Dorsolateral prefrontal cortex (tissue), 122 donors: ENCODE measurements at places on chromosomes 12 and 14.

DNA sequence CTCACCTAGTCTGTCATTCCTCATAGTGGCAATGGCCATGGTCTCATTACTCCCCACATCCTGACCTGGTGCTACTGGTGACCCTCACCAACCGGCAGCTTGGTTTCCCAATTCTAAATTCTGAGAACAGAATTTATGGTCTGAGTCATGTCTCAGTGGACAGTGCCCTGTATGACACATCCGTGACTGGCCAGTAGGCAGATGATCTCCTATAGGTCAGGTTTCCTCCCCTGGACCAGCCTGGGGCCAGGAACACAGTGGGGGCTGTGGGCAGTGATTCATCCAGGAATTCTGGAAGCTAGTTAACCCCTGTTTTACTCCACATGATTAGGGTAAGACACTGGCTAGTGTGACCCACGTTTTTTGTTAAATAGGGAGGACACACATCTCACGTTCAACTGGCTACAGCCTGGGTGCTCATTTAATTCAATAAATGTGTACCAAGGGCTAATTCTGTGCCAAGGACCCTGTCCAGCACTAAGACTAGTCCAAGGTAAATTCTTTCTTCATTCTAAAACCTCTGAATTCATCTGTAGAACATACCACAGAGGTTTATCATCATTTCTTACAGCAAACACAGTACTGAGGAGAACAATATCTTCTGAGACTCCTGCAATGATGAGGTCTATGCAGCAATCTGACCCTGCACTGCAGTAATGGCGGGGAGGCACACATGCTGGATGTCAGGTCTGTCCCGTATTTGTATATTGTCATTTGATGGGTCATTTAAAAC lies 249.6 kb upstream of the TBX3 start:
- DNase-seq: no peak

DNA sequence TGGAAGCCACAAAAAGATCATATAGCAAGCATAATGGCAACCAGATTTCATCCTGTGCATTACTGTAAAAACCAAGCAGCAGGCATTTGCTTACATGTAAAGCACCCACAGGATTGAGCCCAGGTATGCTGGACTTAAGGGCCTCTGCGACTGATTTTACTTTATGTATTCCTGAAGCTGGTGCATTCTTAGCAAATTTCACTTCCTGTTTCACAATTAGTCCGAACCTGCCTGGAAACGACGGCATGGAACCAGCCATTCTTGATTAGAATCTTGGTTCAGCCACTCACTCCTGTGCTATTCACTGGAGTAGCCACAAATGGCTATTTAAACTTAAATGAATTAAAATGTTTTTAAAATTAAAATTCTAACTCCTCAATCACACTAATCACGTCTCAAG lies 239.2 kb downstream of the NUAK1 start:
- DNase-seq: no peak

DNA sequence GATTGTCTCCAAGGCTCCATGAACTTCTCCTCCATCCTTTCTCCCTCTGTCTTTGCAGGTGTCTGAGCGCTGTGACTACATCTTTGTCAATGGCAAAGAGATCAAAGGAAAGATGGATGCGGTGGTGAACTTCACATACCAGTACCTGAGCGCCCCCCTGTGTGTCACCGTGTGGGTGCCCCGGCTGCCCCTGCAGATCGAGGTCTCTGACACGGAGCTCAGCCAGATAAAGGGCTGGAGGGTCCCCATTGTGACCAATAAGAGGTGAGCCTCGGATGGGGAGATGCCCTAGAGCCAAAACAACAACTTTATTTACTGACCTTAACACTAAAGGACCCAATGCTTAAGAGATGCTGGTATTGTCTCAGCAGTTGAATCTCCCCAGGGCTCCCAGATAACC lies 130.0 kb downstream of the SLC15A4 start:
- DNase-seq: no peak

DNA sequence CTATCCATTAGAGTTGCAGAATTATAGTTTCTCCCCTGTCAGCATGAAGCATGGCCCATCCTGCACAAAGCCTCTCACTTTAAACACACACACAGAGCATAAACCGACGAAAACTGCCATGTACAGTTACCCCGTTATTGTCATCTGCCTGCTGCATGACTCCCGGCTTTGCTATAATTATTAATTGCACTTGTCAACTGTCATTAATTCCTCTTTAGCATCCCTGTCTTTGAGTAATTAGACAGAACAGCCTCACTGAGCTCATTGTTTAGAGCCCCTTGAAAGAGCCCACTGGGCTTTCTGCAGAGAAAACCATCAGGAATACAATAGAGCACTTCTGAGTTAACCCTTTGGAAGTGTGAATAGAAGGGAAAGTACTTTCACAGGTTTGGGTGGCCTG lies 307.2 kb upstream of the SOX5 start:
- DNase-seq: no peak

DNA sequence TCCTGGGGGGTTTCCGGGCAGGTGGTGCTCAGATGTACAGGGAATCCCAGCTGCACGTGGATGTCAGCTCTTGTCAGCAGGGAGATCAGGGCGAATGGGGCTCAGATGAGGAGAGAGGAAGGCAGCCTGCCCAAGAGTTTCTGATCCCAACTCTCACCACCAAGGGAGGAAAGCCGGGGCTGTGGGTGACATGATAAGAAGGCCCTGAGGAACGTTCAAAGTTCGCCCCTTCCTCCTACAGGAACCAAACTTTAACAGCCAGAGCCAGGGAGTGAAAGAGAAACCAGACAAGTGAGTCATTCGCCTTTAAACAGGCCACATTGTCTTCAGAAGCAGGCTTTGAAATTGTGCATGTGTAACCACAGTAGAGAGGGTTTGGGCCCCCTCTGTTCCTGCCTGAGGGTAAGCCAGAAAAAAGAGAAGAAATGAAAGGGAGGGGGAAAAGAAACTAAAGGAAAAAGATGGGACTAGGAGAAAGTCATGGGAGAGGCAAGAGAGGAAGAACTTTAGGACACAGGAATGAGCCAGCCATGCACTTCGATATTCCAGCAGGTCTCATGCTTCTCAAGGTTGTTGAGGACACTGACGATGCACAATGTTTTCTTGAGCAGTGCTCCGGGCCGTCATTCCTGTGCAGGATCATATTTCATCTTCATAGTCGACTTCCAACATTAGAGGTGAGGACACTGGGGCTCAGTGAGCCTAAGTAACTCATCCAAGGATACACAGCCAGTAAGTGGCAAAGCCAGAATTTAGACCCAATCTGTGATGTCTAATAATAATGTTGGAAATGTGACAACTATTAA lies 691.4 kb upstream of the TBX3 start:
- DNase-seq: no peak

- DNase-seq: peak; percentile 61
These were observed 20.3 kb downstream of the RHOF start for GRCh38 chr12:121773011-121773777.

- DNase-seq: no peak
These were observed 28.8 kb downstream of the CCDC92 start for GRCh38 chr12:123943816-123944215.

GRCh38 chr12:22684140-22685118 lies 59.5 kb downstream of the ETNK1 start:
- no peak for DNase-seq

- DNase-seq: no peak
These were observed 771.3 kb upstream of the TBX3 start for GRCh38 chr12:115455268-115455681.

GRCh38 chr12:101044512-101045059 lies 165.5 kb downstream of the SLC5A8 start:
- DNase-seq: no peak

GRCh38 chr14:34220921-34221320 lies 241.1 kb downstream of the SPTSSA start:
- DNase-seq: no peak

GRCh38 chr12:122312926-122313325 lies 46.6 kb upstream of the VPS33A start:
- no peak for DNase-seq

GRCh38 chr12:59650588-59651228 lies 54.9 kb downstream of the SLC16A7 start:
- DNase-seq: no peak

GRCh38 chr14:55979096-55979495 lies 139.1 kb upstream of the PELI2 start:
- DNase-seq: no peak

- DNase-seq: no peak
These were observed 56.2 kb downstream of the SDR9C7 start for GRCh38 chr12:56878010-56878339.

DNA sequence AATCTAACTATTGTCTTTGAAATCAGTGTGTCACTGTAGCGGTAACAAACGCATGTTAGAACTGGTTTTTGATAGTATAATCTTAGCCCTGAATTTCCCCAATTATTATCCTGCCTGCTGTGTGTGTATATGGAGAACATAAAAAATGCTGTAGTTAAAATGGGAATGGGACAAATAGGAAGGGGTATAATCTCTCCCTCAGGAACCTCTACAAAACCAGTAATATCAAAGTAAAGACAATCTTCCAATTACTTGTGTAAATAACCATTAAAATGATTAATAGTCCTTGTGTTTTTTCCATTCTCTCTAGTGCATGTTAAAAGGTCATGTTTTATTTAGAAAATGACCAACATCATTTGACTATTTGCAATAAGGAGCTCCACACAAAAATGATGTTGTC lies 200.1 kb upstream of the TMTC1 start:
- DNase-seq: no peak

DNA sequence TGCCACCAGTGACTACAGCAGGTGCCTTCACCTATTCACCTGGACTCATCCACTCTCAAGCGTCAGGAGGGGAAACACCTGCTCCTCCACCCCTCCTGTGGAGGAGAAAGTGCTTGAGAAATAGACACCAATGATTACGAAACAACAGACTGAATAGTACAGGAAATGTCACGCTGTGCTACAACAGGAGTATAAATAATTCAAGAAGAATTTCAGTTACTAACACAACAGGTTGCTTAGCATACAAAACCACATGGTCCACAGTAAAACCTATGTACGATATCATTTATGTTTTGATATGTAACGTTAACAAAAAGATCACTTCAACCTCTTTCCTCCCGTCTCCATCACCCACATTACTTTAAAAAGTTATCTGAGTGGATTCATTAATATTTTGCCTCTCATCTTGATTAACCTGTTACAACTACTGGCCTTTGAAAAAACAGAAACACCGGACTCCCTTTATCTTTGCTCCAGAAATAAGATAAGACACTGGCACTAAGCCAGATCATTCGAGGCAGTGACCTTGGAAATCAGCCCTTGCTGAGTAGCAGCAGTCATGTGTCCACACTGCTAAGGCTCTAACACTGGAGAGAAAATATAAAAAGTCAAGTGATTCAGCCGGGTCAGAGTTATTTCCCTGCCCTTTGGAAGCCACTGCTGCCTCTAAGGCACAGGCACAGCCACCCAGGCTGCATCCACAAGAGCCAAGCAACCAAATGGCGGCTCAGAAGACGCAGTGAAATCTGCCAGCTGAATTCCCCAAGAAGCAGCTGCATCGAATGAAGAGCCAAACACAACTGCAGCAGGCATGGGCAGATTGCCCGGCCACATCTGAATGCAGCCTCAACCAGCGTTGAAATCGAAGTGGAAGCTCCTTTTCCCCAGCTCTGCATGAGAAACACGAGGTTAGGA lies 40.9 kb downstream of the NT5DC3 start:
- peak; percentile 73 for DNase-seq

DNA sequence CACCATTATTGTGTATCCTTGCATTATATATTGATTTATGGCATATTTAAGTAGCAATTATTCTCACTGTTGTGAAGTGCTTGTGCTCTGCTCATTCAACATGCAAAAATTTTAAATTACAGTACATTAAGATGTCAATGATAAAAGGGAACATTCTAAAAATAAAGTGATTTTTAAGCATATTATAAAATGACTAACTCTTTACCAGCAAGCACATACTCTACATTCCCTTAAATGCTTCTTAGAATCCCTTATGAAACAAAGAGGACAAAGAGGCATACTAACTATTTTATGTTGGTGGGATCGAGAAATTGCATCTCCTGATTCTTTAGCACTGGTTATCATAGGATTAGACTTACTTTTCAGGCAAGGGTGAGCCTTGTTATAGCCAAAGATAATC lies 46.6 kb upstream of the ZDHHC17 start:
- no peak for DNase-seq

DNA sequence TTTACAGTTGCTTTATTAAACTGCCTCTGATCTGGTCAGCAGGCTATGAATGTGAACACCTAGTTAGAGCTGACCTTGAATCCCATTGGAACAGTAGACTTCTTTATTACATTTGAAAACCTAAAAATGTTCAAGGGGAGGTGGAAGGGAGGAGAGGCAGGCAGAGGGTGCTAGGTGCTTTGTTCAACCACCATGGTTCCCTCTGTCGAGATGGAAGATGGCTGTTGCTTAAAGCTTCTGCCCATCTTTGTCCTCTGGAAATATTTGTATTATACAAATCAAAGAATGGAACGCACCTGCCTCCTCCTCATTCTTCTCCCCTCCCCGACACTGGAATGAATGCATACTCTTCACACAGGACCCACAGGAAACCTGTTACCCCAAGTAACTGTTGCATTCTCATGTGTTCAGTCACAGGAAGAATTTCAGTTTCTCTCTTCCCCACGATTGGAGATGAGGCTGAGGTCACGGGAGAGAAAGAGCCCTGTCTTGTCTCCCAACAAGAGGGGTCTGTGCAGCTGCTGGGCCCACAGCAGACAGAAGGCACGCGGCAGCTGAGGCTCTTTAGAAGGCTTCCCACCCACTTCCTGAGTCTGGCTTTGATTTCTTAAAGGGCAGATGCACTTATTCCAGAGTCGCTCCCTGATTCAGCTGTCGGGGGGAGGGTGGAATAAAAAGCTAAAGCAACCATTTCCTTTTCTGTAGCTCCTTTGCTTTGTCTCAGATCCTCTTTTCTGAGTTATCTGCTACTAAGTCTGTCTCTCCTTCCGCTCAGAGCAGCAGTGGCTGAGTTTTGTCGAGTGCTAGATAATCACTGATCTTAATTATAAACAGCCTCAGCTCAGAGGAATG lies 217.9 kb upstream of the BTG1 start:
- DNase-seq: peak; percentile 47

DNA sequence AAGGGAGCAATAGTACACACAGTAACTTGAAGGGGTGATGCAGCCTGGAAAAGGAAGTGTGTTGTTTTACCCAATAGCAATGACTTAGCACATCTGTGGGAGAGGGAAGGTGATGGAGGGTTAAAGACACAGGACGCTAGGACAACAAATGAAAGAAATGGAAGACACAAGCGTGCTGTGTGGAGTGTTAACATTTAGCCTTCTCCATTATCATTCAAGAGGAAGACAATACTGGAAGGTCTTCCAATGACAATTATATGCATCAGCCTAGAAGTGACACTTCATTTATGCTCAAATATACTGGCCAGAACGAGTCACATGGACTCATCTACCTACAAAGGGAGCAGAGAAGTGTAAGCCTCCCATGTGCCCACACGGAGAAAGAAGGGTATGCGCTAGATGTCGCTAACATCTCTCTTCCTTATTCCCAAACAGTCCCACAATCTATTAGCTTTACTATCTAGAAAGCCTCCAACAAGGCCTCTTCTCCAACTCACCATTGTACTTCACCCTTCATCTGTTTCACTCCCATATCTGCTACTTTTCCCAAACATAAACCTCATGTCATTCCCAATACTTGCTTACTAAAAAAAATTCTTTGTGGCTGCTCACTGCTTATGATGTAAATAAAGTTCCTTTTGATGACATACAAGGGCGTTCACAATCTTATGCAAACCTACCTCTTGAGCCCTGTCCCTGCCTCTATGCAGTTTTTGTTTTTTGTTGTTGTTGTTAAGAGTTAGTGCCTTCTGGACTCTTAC lies 20.3 kb downstream of the PPM1H start:
- DNase-seq: no peak
